ENCODE measurements at places on chromosomes 5 and 9.

DNA sequence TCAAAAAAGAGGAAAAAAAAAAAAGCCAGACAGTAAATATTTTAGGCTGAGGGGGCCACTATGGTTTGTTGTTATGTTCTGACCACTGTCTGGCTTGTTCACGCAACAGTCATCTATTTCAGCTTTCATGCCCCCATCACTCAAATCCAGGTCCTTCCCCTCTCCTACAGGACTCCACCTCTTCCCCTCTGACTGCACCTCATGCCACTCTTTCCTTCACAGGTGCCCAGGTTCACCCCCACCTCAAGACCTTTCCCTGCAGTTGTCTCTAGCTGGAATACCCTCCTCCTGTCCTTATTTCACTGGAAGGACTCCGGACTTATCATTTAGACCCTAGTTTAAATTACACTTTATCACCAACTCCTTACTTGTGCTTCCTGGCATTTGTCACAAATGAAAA, 3.5 kb downstream of the RPS14 start:
- DNase-seq, result no peak

DNA sequence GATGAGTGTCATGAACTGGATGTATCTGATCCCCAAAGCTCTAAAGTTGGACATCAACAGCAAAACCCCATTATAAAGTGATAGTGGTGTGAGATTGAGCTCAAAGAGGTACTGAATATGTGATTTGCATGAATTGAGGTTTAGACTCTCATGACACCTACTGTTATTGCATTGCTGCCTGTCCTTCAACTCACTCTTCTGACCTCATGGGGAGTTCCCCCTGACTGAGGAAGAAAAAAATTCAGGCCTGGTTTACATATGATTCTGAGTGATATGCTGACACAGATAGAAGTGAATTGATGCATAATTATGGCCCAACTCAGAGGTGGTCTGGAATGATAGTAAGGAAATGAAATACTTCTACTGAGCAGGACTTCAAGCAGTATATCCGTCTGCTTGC, 76.2 kb upstream of the CHD1 start:
- no peak for DNase-seq

DNA sequence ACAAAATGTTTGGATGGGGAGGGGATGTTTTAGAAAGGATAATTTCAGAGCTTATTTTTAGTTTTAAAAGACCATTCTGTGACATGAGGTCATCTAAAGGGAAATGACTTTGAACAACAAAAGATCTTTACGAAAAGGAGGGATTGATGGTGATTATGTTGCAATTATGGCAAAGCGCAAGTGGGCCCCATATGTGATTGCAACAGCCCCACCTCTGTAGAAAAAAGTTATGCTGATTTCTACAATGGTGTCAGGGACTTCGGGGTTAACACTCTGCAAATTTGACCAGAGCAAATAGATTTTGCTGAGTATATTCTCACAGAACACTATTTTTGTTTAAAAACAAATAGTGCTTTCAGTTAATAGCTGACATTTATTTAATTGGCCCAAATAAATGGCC, 312.8 kb downstream of the NSG2 start:
- no peak for DNase-seq

- DNase-seq, result no peak
These were observed 2396.8 kb upstream of the C9orf72 start for GRCh38 chr9:29969856-29970647.

- DNase-seq, result no peak
These were observed 52.3 kb downstream of the COL15A1 start for GRCh38 chr9:98995971-98996504.

- no peak for DNase-seq
These were observed 338.0 kb downstream of the NSG2 start for GRCh38 chr5:174383210-174384167.

- no peak for DNase-seq
These were observed 652.3 kb upstream of the FTMT start for GRCh38 chr5:121199216-121199999.

DNA sequence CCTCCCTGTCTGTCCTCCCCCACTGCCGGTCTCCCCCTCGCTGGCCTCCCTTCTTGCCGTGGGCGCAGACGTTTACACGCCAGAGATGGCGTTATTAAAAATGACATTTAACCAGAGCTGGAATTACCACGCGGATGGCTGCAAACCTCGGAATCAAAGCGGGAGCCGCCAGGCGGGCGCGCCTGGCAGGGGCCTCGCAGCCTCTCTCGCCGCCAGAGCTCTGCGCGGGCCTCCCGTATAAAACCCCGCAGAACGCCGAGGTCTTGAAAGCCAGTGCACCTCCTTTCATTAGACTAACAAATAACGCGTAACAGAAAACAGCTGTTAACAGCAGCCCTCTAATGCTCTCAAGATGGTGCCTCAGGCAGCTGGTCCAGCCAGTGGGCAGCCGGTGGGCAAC, 10.2 kb downstream of the PRRX2 start:
- no peak for DNase-seq

DNA sequence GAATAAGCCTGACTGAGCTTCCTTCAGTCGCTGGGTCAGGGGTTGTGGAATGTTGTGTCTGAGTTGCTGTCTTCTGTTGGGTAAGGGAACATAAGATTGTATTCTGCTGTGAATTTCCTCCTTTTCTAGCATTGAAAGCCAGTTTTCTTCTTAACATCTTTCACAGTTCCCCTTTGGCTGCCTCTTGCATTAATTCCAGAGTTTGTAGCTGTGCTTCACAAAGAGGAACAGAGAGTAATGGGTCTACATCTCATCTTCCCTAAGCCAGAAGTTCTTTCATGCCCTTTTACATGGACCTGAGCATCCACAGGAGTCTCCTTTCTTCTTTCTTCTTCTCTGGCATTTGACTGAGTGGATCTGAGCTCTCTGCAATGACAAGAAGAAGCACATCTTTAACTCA, 686.8 kb downstream of the KCTD16 start:
- DNase-seq, result no peak

DNA sequence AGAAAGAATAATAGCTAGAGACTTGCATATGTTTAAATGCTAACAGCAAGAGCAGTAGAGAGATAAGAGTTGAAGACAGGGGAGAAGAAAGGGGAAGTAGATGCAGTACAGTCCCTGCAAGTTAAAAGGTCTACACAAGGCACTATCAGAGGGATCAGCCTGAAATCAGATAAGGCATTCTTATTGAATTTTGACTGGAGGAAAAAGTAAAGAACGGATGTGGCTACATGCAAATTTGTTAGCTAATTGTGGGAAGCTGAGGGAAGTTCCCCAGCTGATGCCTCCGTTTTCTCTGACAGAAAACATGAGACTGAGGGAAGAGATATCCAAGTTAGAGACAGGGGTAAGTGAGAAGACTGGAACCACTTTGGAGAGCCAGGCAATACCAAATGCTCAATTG, 12.9 kb upstream of the RHOBTB3 start:
- no peak for DNase-seq

DNA sequence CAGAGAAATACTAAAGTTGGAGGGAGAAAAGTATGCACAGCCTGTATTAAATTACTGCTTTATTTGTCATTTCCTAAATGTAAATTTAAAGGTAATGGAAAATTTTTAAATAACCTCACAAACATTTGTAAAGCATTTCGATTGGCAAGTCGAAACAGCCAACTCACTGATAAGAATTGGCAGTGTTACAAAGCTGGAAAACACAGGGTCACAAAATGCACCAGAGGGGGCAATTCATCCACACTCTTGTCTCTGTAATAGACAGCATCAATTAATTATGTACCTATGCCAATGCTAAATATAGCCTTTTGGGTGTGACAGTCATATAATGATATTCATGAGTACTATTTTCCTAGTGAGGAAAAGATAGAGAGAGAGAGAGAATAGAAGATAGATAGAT, 140.6 kb upstream of the PRLR start:
- DNase-seq, result no peak

- no peak for DNase-seq
These were observed 612 bp upstream of the ATG10 start for GRCh38 chr5:81971111-81971711.

- DNase-seq, result no peak
These were observed 8.6 kb downstream of the NIPBL start for GRCh38 chr5:36885149-36885548.
